ENCODE measurements at places on chromosomes 13 and 19. TPM values are rescaled to one million over a fixed set of nuclear protein-coding genes. Genes with fewer than 3 reads are reported as not detected.

- no peaks in the 10 kb centered on the region for H3K36me3 ChIP-seq
- no peak for DNase-seq
- H3K27ac ChIP-seq: no peak overlapping the region
- H3K27me3 ChIP-seq: no peaks in the 10 kb centered on the region
- no peak overlapping the region for H3K4me3 ChIP-seq
Observed at GRCh38 chr13:22399801-22400420, 729.0 kb downstream of the FGF9 start.

DNA sequence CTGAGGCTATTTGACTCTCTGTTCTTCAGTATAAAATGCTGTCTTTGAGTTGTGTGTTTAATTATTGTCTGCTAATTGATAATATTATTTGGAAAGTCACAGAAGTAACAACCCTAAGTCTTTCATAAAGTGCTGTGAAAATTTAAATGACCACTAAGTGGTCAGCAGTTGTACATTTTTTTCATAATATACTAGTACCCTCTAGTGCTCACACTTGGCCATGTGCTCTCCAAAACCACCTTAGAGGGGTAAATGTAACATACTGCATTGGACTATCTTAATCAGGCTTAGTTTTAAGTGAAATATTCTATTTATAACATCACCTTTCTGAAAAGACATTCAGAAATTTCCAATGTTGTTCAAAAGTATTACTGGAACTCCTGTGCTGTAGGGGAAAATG, 745.3 kb downstream of the GPC5 start:
- H3K36me3 ChIP-seq: no peaks in the 10 kb centered on the region
- no peak for DNase-seq
- H3K27me3 ChIP-seq: no peaks in the 10 kb centered on the region
- no peaks in the 10 kb centered on the region for H3K4me1 ChIP-seq
- H3K27ac ChIP-seq: no peak overlapping the region
- H3K4me3 ChIP-seq: no peak overlapping the region

DNA sequence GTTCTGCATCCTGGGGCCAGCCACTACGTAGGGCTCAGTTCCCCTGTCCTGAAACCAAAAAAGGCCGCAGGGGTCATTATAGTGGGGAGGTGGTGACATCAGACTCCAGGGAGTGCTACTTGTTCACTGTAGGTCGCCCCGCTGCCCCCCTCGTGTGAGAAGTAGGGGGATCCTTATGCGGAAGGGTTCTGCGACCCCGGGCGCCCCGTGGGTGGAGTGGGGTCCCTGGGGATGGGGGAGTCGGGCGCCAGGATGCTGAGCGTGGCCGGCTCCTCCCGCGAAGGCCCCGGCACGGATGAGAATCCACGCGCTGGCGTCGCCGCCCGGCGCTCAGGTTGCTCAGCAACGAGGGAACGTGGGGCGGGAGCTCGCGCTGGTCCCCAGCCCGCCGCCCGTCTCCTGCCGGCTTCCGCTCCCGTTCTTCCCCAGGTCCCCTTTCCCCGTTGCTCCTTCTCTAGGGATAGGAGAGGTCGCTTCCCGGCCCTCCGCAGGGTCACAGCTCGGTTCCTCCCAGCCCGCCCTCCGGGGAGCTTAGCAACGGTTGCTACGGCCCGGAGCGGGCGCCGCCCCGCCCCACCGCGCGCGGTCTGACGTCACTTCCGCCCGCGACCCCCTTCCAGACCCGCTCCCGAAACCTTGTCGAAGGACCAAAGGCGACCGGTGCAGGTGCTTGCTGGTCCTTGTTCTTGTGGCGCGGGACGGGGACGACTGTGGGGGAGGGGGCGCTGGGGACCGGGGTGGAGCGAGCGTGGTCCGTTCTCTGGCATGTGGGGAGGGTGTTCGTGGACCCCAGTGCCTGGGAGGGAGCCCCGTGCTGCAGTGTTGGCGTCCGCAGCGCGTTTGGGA, at the start of gene NAT14:
NAT14 (plus strand) TSS at position 596 of the 846 bp plus-strand sequence. CDS start 521 bp downstream, outside the sequence.
- H3K36me3 ChIP-seq: peaks cover 4% of the 10 kb centered on the region
- no peaks in the 10 kb centered on the region for H3K27me3 ChIP-seq
- H3K4me1 ChIP-seq: peaks cover 8% of the 10 kb centered on the region
- peak; percentile 93 for DNase-seq

GRCh38 chr13:44374348-44374712, 706 bp downstream of the SERP2 start:
- H3K27me3 ChIP-seq: peaks cover 34% of the 10 kb centered on the region
- no peaks in the 10 kb centered on the region for H3K36me3 ChIP-seq
- H3K27ac ChIP-seq: no peak overlapping the region

- no peaks in the 10 kb centered on the region for H3K36me3 ChIP-seq
- DNase-seq: no peak
- H3K27me3 ChIP-seq: no peaks in the 10 kb centered on the region
- H3K4me1 ChIP-seq: peaks cover 27% of the 10 kb centered on the region
- no peak overlapping the region for H3K4me3 ChIP-seq
- no peak overlapping the region for H3K27ac ChIP-seq
Observed at GRCh38 chr19:28502879-28503734, 709.8 kb downstream of the UQCRFS1 start.

DNA sequence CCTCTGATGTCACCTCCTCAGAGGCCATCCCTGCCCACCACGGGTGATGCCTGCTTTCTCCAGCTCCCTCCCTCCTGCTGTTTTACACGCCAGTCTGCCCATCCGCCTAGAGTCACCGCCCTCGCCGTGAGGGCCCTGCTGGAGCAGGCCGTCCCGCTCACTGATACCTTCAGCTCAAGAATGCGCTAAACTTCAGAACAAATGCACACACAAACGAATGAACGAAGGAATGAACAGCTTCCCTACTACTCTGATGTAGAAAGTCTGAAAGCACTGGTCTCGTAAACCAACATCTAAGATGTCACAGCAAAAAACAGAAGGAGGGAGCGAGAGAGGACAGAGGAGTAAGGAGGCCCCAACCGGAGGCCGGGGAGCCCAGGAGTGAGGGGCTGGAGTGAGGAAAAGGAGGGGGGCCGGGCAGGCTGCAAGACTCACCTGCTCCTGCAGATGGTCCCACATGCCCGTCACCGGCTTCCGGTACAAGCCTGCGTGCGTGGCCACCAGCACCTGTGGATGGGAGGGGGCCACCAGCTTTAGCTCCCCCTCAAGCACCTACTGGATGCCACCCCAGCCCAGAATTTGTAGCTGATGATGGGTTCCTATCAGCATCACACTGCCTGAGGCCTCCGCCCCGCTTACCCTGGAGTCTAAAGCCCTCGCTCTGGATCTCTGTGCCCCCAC, 4.0 kb downstream of the PNKP start:
- H3K4me1 ChIP-seq: peaks cover 25% of the 10 kb centered on the region
- H3K36me3 ChIP-seq: peaks cover 44% of the 10 kb centered on the region
- no peaks in the 10 kb centered on the region for H3K27me3 ChIP-seq
- no peak for DNase-seq
- H3K27ac ChIP-seq: no peak overlapping the region

DNA sequence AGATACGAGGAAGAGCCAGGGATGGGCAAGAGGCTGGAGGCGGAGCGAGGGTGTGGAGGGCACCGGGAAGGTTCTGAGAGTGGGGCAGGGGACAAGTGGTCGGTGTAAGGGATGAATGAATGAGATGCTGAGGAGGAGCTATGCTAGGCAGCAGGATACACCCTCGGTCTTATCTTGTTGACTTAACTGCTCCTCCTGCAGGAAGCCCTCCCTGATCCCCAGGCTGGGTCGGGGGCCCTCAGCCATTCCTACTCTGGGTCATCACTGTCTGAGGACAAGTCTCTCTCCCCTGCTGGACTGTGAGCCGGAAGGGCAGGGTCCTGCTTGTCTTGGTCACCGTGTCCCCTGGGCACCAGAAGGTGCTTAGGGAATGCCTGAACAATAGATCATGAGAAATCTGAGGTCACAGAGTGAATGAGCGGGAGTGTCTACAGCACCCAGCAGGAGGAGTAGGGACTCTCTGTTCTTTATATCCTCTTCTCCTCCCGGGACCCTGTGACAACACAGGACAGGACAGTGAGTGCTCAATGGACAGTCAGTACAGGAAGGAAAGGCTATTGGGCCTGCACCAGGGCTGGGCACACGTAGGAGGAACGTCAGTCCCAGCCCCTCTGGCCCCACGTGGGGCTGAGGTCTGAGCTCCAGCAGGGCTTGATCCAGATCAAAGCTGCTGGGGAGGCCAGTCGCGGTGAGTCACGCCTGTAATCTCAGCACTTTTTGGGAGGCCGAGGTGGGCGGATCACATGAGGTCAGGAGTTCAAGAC, 6.5 kb downstream of the NKPD1 start:
- DNase-seq: no peak
- peak overlapping the region; percentile 50 for H3K4me3 ChIP-seq
- H3K36me3 ChIP-seq: peaks cover 9% of the 10 kb centered on the region
- peaks cover 26% of the 10 kb centered on the region for H3K27me3 ChIP-seq
- H3K27ac ChIP-seq: peak overlapping the region; percentile 62

- H3K4me3 ChIP-seq: no peak overlapping the region
- peaks cover 34% of the 10 kb centered on the region for H3K36me3 ChIP-seq
Observed at GRCh38 chr13:41833831-41834230, 127.1 kb downstream of the VWA8 start.

DNA sequence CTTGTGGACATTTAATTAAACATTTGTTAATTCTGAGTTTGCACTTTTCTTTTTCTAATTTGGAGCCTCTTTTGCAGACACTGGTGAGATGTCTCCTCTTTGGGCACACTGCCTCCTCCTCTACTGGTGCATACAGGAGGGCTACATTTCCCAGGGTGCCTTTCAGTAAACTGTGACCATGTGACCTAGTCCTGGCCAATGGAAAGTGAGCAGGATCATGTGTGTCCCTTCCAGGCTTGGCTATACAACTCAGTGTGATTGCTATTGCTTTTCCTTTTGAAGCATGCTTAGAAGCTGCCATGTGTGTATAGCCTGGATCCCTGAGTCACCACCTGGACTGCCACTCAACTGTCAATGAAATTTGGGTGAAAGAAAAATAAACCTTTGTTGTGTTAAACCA, 4.5 kb downstream of the IZUMO2 start:
- H3K27ac ChIP-seq: no peak overlapping the region
- H3K4me3 ChIP-seq: no peak overlapping the region
- H3K4me1 ChIP-seq: no peaks in the 10 kb centered on the region
- H3K36me3 ChIP-seq: no peaks in the 10 kb centered on the region
- no peak for DNase-seq
- no peaks in the 10 kb centered on the region for H3K27me3 ChIP-seq

- peak overlapping the region; percentile 64 for H3K27ac ChIP-seq
- H3K4me1 ChIP-seq: peaks cover 48% of the 10 kb centered on the region
- H3K36me3 ChIP-seq: peaks cover 32% of the 10 kb centered on the region
- H3K27me3 ChIP-seq: peaks cover 26% of the 10 kb centered on the region
Observed at GRCh38 chr19:16327501-16327900, 2.9 kb downstream of the KLF2 start.

DNA sequence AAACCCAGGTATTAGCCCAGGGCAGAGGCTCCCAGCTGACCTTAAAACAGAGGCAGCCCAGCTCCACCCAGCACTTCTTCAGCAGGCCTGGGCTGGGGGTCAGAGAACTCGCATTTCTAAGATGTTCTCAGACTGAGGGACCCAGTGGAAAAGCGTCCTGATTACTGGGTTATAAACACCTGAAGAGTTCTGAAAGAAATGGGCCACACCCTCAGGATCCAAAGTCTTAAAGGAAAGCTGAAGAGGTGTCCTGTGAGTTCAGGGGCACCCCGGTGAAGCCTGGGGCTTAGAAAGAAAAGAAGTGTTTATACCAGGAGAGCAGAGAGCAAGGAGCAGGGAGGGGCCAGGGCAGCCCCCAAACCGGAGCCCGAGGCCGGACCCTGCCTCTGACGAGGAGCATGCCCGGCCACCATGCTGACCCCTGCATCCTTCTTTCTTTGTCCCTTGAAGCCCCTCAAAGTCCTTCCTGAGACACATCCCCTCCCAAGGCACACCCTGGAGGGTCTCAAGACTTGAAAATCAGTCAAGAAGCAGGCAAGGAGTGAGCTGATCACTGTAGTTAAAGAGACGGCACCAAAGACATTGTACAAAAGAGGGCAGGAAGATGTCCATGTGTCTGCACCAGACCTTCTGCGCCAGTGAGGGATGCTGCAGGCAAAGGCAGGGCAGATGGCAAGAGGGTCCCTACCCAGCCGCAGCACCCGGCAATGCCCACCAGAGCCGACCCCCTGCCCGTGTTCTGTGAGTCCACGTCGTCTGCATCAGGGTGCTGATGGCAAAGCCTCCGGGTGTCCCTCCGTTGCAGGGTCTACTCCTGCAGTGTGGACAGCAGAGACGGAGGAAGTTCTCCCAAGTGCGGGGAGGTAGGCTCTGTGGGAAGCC, 10.6 kb upstream of the RAB20 start:
- no peak overlapping the region for H3K4me3 ChIP-seq
- H3K27me3 ChIP-seq: peaks cover 59% of the 10 kb centered on the region
- no peaks in the 10 kb centered on the region for H3K36me3 ChIP-seq
- no peak for DNase-seq
- peaks cover 11% of the 10 kb centered on the region for H3K4me1 ChIP-seq

DNA sequence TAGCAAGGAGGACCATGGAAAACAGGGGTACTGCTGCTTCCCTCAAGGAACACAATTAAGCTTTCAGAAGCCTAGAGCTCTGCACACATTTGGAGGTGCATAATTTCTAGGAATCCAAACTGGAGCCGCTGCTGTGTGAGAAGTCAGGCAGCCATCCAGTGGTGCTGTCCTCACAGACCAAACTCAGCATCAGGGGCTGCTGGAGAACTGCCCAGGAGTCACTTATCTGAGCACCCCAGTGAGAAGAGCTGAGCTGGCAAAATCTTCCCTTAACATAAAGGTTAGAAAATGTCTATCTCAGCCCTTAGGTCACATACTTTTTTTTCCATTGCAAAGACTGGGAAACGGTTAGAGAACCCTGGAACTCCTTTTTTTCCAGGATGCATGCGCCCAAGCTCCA, 72.8 kb downstream of the ATP7B start:
- no peaks in the 10 kb centered on the region for H3K36me3 ChIP-seq
- no peak overlapping the region for H3K27ac ChIP-seq
- peaks cover 11% of the 10 kb centered on the region for H3K27me3 ChIP-seq

- H3K27me3 ChIP-seq: no peaks in the 10 kb centered on the region
- H3K27ac ChIP-seq: no peak overlapping the region
- peaks cover 43% of the 10 kb centered on the region for H3K4me1 ChIP-seq
- DNase-seq: no peak
- no peak overlapping the region for H3K4me3 ChIP-seq
Observed at GRCh38 chr19:42193706-42194105, 23.8 kb downstream of the DEDD2 start.

The OR4F17 gene
- total RNA-seq: not detected

The NLRP11 gene
- total RNA-seq: not detected

The CCNA1 gene
- total RNA-seq: 2.2 TPM

The MICU2 gene
- total RNA-seq: 34.2 TPM

The ZNF440 gene
- 7.4 TPM for total RNA-seq

The ZNF835 gene
- 0.43 TPM for total RNA-seq

The PSG4 gene
- total RNA-seq: not detected

The GFY gene
- not detected for total RNA-seq
